Stimulated activated CD4-positive, alpha-beta T cell treated with anti-CD3 and anti-CD28 coated beads, Interleukin-4, amount 100 ng/mL, for 24 hours (primary cell): ENCODE measurements at places on chromosomes 2 and 18.

DNA sequence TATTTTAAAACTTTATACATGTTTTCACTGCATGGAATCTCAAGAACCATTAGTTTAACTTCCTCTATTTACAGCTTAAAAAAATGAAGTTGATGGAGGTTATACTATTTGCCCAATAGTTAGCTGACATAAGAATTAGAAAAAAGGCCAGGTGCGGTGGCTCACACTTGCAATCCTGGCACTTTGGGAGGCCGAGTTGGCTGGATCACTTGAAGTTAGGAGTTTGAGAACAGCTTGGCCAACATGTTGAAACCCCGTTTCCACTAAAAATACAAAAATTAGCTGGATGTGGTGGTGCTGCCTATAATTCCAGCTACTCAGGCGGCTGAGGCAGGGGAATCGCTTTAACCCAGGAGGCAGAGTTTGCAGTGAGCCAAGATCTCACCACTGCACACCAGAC, 125.1 kb upstream of the CDH19 start:
- DNase-seq, result no peak

DNA sequence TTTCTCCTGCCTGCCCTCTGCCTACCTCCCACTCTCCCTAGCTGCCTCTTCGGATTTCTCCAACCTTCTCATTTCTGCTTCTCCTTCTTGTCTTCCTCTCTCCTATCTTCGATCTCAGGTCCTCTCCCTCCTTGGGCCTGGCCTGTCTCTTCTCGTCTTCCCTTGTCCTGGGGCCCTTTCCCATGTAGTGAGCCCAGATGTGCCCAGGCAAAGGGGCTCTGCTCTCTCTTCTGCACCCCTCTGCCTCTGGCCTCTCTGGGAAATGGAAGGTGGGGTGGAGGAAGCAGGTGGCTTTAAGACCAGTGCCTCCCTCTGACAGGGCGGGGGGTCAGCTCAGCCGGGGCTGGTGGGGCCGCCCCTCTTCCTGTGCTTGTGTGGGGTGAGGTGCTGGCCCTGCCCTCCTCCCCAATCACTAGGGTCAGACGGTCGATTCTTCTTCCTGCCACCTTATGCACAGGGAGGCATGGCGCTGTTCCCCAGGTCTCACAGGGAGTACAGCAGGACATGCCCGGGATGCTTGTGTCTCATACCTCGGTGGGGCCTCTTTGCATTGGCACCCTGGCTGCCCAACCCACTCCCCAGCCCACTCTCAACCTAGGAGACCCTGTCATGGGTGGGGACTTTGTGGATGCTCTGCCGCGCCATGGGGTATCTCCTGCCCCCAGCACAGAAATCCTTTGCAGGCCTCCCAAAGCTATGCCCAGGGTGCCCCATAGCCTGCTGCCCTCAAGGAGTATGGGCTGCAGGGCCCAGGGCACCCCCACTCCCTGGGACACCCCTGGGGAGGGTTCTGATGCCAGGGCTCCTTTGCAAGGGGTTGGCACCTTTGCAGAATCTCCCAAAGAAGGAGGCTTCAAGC, 213.8 kb upstream of the HAAO start:
- DNase-seq, result no peak

DNA sequence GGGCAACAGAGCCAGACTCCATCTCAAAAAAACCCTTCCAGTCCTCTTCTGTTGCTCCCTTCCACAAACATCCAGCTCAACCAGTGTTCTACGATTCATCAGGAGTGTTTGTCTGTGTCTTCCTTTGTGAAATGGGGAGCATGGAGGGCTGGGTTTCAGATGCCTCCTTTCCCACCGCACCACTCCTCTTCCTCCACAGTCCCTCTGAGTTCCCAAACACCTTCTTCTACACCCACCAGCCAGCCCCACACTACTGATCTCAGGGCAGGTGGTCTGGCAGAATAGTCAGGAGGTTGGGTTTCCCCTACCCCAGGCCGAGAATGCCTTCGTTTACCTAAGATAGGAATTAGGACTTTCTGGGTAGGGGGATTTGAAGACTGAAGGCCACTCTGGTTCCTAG, 36.9 kb downstream of the NGEF start:
- no peak for DNase-seq

GRCh38 chr2:110827511-110827910, 95.1 kb downstream of the ACOXL start:
- no peak for DNase-seq

- DNase-seq, result no peak
These were observed 133.1 kb upstream of the SEC11C start for GRCh38 chr18:59006461-59007067.

- no peak for DNase-seq
These were observed 27.2 kb downstream of the CROCC2 start for GRCh38 chr2:240933048-240933965.

- DNase-seq, result no peak
These were observed 78.0 kb upstream of the NFATC1 start for GRCh38 chr18:79317703-79318102.

GRCh38 chr2:103005393-103005792, 243.6 kb downstream of the TMEM182 start:
- no peak for DNase-seq

DNA sequence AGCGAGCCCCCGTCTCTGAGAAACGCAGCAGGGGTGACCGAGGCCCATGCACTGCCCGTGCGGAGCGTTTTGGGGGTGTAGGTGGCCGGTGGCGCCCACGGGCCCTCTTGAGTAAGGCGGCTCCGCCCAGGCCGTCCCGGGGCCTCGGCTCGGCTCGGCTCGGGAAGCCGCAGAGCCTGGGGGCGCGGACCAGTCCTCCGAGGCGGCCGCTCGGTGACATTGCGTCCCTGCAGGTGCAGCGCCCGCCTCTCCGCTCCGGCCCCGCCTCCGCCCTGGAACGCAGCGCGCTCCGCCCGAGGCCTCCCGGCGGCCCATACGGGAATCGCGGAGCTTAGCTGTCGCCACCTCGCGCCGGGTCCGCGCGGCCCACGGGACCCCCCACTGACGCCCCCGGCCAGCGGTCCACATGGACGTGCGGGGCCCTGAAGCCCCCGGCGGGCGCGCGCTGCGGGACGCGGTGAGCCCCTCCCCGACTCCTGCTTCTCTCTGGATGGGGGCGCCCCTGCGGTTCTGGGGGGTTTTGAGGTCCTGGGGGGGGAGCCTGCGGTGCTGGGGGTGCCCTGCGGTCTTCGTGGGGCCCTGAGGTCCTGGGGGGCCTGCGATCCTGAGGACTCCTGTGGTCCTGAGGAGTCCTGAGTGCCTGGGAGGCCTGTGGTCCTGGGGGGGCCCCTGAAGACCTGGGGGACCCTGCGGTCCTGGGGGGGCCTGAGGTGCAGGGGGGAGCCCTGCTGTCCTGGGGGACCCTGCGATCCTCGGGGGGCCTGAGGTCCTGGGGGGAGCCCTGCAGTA, at the start of gene HSBP1L1:
Gene HSBP1L1, plus strand, starts transcription at position 314 of the 789 bp plus-strand sequence. Its CDS starts 93 bp downstream, at position 407.
- peak; percentile 57 for DNase-seq

- DNase-seq, result no peak
These were observed 259.3 kb downstream of the PTGR3 start for GRCh38 chr18:74949611-74950010.
